ENCODE measurements at places on chromosomes 1 and 21.

DNA sequence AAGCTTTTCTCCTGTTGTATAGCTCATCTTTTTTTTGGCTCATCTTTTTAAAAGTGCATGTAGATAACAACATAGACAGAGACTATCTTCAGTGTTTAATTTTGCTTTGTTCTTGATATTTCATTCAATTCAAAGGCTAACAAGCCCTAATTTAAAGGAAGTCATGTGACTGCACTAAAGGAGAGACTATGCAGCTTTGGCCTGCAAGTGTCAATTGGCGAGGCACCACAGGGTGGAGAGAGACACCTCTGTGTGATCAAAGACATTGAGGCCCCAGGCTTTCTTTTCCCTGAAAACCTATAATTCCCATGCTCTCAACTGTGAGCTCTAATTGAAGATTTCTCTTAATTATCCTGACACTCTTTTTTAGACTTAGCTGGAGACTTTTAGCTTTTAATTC, 53.6 kb downstream of the CHODL start:
- no peak overlapping the region for H3K27ac ChIP-seq
- H3K36me3 ChIP-seq = no peaks in the 10 kb centered on the region
- no peak overlapping the region for H3K4me3 ChIP-seq
- H3K4me1 ChIP-seq = no peaks in the 10 kb centered on the region
- no peaks in the 10 kb centered on the region for H3K27me3 ChIP-seq

- peaks cover 4% of the 10 kb centered on the region for H3K27me3 ChIP-seq
- H3K27ac ChIP-seq = no peak overlapping the region
- no peaks in the 10 kb centered on the region for H3K36me3 ChIP-seq
- no peak for DNase-seq
- H3K4me1 ChIP-seq = no peaks in the 10 kb centered on the region
- no peak overlapping the region for H3K4me3 ChIP-seq
Observed at GRCh38 chr1:96509951-96510350, 211.6 kb upstream of the PTBP2 start.

GRCh38 chr1:203323587-203323986, 18.3 kb downstream of the BTG2 start:
- H3K4me3 ChIP-seq = no peak overlapping the region
- H3K36me3 ChIP-seq = no peaks in the 10 kb centered on the region
- no peaks in the 10 kb centered on the region for H3K27me3 ChIP-seq
- H3K4me1 ChIP-seq = peaks cover 85% of the 10 kb centered on the region

DNA sequence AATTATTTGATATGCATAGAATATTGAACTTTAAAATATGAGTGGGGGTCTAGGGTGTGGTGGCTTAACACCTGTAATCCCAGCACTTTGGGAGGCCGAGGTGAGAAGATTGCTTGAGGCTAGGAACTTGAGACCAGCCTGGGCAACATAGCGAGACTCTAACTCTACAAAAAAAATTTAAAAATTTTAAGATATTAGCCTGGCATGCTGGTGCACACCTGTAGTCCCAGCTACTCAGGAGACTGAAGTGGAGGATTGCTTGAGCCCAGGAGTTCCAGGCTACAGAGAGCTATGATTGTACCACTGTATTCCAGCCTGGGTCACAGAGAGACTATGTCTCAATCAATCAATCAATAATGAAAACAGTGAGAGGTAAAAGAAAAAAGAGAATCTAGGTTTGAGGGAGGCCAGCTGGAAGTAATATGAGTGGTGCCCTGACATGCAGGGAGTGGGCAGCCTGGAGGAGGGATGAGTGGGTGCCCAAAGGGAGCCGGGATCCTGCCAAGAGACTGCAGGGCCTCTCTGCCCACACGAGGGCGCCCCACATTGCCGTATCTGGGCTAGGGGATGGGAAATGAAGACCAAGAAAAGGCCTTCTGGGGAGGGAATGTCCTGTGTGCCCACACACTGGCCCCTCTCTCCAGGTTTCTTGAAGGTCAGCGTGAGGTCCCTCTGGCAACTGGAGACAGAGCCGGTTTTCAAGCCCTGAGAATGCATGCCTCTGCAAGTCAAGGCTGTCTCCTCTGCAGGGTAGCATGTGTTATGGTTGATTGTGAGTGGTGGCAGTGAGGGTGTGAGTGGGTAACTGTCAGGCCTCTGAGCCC, 93.9 kb upstream of the PPM1J start:
- no peak overlapping the region for H3K27ac ChIP-seq
- H3K36me3 ChIP-seq = no peaks in the 10 kb centered on the region
- DNase-seq = peak; percentile 85
- H3K4me1 ChIP-seq = no peaks in the 10 kb centered on the region

GRCh38 chr1:35935442-35936388, 4.8 kb downstream of the AGO3 start:
- no peak overlapping the region for H3K27ac ChIP-seq
- no peak for DNase-seq
- H3K4me3 ChIP-seq = no peak overlapping the region
- H3K27me3 ChIP-seq = no peaks in the 10 kb centered on the region

DNA sequence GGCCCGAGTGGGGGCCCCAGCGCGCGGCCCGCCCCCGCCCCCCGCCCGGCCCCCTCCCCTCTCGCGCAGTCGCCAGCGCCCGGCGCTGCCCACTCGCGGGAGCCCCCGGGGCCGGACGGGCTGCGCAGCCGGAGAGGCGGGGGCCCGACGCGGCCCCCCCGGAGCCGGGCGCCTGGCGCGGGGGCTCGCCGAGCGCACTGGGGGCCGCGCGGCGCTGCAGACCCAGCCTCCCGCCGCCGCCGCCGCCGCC, 146 bp upstream of the ZNF362 start:
- no peak for DNase-seq
- H3K4me3 ChIP-seq = peak overlapping the region; percentile 46
- H3K27me3 ChIP-seq = no peaks in the 10 kb centered on the region
- H3K36me3 ChIP-seq = peaks cover 1% of the 10 kb centered on the region

DNA sequence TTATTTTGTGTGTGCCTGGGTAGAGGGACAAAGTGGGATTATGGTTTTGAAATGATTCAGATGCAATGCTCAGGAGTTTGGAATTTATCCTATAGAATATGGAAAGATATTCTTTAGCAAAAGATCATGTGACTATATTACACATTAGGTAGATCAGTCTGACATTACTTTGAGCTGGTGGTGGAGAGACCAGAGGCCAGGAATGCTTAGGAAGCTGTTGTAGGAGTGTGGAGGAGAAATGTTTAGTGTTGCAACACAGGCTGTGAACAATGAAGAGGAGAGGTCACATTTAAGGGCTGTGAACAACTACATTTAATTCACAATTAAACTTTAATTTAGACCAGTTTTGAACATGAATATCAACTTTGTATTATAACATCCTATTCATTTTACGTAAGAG, 45.3 kb upstream of the PODN start:
- H3K36me3 ChIP-seq = peaks cover 8% of the 10 kb centered on the region
- no peak for DNase-seq
- peaks cover 20% of the 10 kb centered on the region for H3K4me1 ChIP-seq
- no peak overlapping the region for H3K27ac ChIP-seq

DNA sequence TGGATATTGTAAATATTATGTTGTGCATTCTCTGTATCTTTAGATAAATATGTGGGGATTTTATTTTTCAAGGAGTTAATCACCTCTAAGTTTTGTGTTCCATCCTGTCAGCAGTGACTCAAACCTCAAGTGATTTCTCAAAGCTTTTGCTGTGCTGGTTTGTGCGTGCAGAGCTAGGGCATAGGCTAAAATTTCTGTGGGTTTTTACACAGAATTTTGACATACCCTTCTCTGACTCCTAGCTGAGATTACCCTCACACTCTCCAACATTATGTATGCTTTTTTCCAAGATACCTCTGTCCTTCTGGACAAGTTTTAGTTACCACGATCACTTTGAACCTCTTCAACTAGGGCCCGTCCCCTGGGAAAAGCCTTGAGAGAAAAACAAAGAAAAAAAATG, 384.9 kb downstream of the NCAM2 start:
- H3K4me1 ChIP-seq = no peaks in the 10 kb centered on the region
- H3K27ac ChIP-seq = no peak overlapping the region
- no peak for DNase-seq
- H3K4me3 ChIP-seq = no peak overlapping the region

GRCh38 chr1:175630076-175630475, 113.3 kb downstream of the TNR start:
- no peaks in the 10 kb centered on the region for H3K4me1 ChIP-seq
- no peak overlapping the region for H3K4me3 ChIP-seq
- H3K36me3 ChIP-seq = no peaks in the 10 kb centered on the region
- peaks cover 14% of the 10 kb centered on the region for H3K27me3 ChIP-seq
